Lower leg skin (tissue), 4 donors: ENCODE measurements at places on chromosomes 5 and 9. TPM values are rescaled to one million over a fixed set of nuclear protein-coding genes. Genes with fewer than 3 reads are reported as not detected.

- DNase-seq: no peak
Measured at GRCh38 chr9:104527109-104527508, at the start of gene OR13C4. Gene OR13C4 (minus strand): TSS chr9:104527209. CDS start chr9:104527209, 0 bp downstream.

DNA sequence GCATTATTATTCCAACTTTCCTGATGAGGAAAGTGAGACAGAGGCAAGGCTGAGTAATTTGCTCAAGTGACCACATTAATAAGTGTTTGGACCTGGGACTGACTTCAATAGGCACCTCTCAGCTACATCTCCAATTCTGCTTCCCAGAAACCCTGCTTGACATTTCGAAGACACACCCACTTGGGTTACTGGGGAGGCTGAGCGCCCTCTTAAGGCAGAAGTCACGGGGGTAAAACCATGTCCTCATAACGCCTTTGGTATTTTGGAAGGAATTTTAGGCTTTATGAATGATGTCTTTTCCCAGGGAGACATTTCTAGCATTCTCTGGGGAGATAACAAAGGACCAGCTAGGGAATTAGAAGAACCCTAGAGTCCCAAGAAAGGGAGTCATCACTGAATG lies 53.3 kb downstream of the TRPC7 start:
- no peak for DNase-seq

DNA sequence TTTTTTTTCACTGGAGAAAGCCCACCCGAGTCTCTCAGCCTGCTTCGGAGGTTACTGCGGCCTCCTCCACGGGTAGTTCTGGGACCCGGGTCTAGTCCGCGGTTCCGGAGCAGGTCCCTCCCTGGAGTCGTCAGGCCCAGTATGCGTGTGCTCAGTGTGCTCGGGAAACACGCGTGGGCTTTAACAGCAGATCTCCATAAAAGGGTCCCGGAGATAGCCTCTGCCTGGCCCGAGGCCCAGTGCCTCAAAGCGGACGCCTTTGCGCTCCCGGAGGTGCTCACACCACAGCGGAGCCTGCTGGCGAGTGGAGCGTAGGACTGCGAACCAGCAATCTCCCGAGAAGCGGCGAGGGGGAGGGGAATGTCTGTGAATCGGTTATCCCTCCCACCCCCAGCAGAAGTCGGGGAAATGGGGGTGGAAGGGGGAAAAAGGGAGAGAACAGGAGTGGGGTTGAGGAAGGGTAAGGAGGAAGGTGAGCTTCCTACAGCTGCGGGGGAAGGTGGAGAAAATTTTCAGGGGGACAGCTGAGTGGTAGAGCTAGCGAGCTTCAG lies 28.7 kb downstream of the CDKN2A start:
- no peak for DNase-seq

GRCh38 chr5:133780619-133781280 lies 168.4 kb upstream of the FSTL4 start:
- DNase-seq: peak; percentile 65

- no peak for DNase-seq
Measured at GRCh38 chr9:97742545-97742944, 45.4 kb upstream of the XPA start.

GRCh38 chr5:8700671-8701070 lies 831.7 kb downstream of the MTRR start:
- no peak for DNase-seq

DNA sequence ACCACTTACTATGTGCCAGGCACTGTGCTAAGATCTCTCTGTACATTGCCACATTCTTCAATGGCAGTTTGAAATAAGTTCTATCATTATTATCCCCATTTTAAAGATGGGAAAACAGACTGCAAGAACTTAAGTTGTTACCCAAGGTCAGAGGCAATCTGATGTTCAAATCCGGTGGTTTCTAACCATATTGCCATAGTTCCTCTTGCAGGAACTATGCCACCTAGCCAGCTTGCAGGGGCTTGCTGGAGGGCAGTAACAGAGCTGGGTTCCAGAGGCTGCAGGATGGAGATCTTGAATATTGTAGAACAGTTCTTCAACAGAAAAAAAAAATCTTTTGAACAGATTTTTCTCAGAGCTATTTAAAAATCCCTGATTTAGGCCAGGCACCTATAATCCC lies 71.8 kb upstream of the TNFAIP8 start:
- DNase-seq: no peak

GRCh38 chr5:159422361-159422760 lies 92.1 kb upstream of the IL12B start:
- DNase-seq: no peak

GRCh38 chr9:13478639-13479038 lies 199.1 kb upstream of the MPDZ start:
- DNase-seq: no peak

DNA sequence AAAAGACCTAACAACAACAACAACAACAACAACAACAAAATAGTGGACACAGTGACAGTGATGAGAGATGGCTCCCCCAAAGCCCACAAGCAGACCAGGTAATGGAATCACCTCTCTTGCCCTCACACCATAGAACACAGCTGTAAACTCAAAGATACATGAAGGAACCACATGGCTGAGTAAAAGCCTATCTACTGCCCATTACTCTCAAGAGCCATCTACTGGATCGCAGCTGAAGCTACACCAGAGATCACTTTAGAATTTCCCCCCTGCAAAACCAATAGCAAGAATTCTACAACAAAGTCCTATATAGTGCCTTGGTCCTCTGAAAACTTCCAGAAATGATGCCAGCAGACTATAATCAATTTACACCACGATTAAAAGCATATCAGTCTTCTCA lies 1537.6 kb upstream of the CDH9 start:
- DNase-seq: no peak

- no peak for DNase-seq
Measured at GRCh38 chr5:28810751-28811136, 1772.4 kb upstream of the CDH9 start.

DNA sequence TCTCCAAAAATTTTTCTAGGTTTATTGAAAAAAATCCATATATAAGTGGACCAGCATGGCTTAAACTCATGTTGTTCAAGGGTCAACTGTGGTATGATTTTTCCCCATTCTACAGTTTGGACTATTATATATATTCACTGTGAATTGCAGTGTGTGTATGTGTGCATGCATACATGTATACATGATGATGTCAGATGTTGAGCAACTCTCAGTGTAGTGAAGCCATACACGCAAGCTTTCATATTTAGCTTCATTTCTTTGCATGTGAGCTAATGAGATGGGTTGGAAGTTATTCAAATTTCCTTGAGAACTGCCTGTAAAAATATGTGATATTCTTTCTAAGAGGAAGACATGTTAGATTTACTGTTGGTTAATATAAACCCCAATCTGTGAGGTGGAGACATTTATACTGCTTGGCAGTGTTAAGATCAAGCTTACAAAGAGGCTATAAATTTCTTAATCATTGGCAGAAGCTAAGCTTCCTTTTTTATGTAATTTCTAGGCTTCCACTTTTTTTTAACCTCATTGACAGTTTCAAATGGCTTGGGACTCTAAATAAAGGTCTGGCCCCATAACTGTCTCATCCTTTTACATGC lies 134.8 kb downstream of the GABRG2 start:
- DNase-seq: no peak

DNA sequence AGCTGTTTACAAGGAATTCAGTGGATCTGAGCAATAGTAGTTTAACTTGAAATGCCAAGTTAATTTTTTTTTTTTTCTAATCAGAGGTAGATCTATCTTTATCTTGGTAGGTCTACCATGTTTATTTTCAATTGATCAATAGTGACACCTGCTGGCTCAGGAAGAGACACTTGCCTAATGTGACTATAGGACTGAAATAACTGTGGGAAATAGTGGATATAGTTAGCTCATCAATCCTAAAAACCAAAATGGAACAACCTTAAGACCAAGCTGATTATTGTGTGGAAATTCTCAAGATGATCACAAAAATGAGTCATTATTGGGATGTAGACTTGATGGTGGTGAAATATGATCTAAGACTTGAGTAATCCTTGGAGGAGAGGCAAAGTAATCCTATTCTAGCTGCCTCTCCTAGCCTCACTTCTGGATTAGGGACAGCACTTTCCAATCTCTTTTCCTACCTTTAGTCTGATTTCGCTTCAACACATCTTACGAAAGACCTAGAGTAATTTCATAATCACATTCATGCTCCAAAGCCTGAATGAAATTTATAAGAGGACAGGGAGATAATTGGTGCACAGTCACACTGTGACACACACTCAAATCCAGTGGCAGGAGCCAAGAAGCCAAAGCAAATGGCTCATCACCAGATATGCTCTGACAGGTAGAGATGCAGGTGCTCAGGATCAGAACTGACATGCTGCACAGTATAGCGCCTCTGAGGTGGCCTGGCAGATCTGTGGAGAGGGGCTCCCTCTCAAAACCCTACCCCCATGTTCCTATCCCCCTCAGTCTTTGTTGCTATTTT lies 156.3 kb downstream of the HMHB1 start:
- no peak for DNase-seq

- DNase-seq: no peak
Measured at GRCh38 chr9:82206490-82206889, 217.9 kb downstream of the SPATA31D1 start.

DNA sequence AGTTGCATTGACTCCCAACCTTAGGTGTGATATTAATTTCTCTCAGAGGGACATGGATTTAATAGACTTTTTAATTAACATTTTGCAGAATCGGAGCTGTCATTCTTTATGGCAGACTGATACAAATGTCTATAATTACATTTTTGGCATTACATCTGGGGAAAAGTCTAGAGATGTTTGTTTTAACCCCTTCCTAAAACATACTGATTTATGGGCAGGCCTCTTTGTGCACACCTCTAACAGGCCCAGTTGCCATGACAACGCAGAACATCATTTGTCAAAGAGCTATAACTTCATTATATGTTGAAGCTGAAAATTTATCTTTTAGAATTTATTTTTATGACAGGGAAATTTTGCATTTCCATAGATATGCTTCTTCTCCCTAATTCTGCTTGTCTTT lies 158.5 kb downstream of the NTRK2 start:
- no peak for DNase-seq

GRCh38 chr5:124645396-124645795 lies 101.0 kb downstream of the ZNF608 start:
- DNase-seq: no peak

DNA sequence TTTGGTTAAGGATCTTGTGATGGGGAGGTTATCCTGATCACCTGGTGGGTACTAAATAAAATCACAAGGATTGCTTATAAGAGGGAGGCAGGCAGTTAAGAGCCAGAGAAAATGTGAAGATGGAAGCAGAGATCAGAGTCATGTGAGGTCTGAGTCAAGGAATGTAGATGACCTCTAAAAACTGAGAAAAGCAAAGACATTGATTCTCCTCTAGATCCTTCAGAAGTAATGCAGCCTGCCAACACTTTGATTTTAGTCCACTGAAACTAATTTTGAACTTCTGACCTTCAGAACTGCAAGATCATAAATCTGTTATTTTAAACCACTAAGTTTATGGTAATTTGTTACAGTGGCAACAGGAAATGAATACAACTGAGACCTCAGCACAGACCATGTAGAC lies 499.0 kb downstream of the GADD45G start:
- no peak for DNase-seq

- no peak for DNase-seq
Measured at GRCh38 chr5:6488021-6488420, 39.4 kb downstream of the UBE2QL1 start.

GRCh38 chr5:111197523-111197922 lies 26.7 kb upstream of the CAMK4 start:
- no peak for DNase-seq

GRCh38 chr9:137458194-137459151 lies 661 bp downstream of the NSMF start:
- peak; percentile 89 for DNase-seq

- DNase-seq: no peak
Measured at GRCh38 chr9:81053298-81054025, 635.9 kb downstream of the TLE1 start.

GRCh38 chr5:169125571-169125970 lies 175.4 kb downstream of the SLIT3 start:
- DNase-seq: no peak

DNA sequence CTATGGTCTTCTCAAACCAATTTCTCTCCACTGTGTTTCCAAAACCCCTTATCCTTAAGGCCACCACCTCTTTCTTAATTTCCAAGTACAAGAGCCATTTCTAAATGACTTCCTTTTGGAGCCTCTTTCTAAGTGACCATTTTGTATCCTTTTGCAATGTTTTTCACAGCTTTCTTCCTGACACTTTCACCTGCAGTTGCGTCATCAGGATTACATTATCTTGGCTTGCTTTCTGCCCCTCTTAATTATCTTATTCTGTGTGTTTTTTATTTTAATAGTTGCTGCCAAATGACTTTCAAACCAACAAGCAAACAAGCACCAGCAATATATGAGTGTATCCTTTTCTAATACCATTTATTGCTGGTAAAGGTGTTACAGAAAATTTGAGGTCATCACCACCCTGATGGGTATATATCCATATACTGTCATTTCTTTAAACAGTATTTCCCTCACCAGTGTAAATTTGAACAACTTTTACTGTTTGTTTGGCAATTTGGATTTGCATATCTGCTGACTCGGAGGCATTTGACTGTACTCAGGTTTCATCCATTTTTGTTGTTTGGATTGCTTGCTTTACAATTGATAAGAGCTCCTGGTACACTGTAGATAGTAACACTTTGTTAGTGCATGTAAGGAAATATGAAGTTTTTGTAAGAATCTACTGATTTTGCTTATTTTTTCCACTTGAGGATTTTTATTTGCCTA lies 5.4 kb upstream of the ANXA1 start:
- no peak for DNase-seq

DNA sequence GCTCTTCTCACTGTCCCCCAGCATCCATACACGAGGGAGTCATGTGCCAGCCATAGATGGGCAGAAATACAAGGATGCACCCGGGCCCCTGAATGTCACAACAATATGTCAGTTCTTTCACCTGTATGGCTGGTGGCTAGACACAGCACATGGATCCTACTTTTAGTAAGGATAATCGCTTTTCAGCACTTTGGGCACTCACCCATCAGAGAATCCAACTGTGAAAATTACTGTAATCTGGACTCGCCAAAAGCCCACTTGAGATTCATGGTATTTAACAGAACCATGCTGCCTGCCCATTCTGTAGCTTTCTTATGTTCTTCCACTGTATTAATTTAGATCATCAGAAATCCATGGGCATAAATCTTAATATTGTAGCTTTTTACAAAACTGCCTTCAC lies 124.8 kb downstream of the FRMD3 start:
- no peak for DNase-seq

The MARVELD2 gene
- total RNA-seq: 24.4 TPM

The MYO10 gene
- total RNA-seq: 41.5 TPM

The CD274 gene
- 0.08 TPM for total RNA-seq

The TOR2A gene
- 11.5 TPM for total RNA-seq

The GPR151 gene
- total RNA-seq: not detected

The FAT2 gene
- 123 TPM for total RNA-seq

The CATSPER3 gene
- 0.23 TPM for total RNA-seq

The TAL2 gene
- not detected for total RNA-seq

The PAPPA gene
- 2.2 TPM for total RNA-seq

The ARHGEF37 gene
- 36.4 TPM for total RNA-seq

The OBP2A gene
- not detected for total RNA-seq
